Aorta (tissue), 5 donors: ENCODE measurements at places on chromosomes 2 and 18.
A peak's percentile ranks its signal among the peaks of the same experiment; 100 is the strongest.

DNA sequence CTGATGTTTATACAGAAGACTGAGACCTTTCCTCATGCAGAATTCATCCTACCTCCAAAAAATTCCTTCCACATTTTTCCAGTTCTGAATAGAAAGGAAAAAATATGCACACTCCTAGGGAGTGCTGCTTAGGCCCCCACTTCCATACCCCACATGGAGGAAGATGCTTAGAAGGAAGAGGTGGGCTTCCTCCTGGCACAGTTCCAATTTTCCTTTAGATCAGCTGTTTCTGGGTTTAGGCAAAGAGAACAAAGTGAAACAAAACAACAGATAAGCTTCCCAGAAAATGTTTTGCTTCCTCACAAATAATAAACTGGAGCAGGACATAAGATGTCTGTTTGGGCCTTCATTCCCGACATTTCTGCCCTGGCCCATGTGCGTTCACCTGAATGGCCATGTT, 172.6 kb downstream of the PRPF40A start:
- no peak for DNase-seq

- DNase-seq: no peak
Observed at GRCh38 chr2:171879865-171880264, 14.2 kb downstream of the SLC25A12 start.

GRCh38 chr2:43152186-43152585, 74.2 kb downstream of the ZFP36L2 start:
- DNase-seq: no peak

DNA sequence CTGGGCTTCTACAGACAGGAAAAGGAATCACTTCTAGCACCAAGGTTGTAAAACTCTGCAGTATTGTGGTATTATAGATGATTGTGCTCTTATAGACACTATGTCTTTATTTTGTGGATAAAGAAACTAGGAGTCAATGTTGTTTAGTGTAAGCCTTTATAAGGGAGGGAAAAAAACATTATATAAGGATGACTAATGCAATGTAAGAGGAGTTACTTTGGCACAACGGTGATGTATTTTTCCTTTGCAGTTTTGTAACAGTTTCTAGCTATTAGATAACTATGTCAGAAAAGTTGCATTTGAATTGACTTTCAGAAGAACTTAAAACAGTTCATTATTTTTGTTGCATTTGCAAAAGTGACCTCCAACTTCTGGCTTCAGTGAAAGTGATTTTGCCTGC, 545.4 kb downstream of the CCDC85A start:
- DNase-seq: no peak

- DNase-seq: peak; percentile 78
Observed at GRCh38 chr2:218323526-218324472, 31.5 kb upstream of the TMBIM1 start.

- DNase-seq: no peak
Observed at GRCh38 chr2:74179063-74179865, 585 bp upstream of the MOB1A start.

- DNase-seq: no peak
Observed at GRCh38 chr2:40087434-40087833, 308.4 kb upstream of the THUMPD2 start.

DNA sequence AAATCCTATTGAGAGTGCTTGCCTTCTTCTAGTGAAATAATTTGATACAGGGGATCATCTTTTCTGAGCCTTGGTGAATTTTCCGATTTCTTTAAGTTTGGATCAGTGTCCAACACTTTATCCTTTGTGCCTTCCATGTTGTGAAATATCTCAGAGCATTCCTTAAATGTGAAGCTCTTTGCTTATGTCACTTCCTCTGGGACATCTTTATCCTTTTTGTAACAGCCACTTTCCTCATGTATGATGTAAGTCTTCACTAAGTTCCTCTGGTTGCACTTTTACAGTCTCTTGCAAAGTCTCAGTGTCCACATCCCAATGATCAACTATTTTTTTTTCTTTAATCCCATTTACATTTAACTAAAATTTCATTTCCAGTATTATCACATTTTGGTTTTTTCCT, 254.2 kb downstream of the EN1 start:
- no peak for DNase-seq
